ENCODE measurements at places on chromosomes 1 and 21. TPM values are rescaled to one million over a fixed set of nuclear protein-coding genes. Genes with fewer than 3 reads are reported as not detected.

GRCh38 chr1:40404670-40405462 is 31.3 kb downstream of the SMAP2 start:
- peak; percentile 50 for DNase-seq

DNA sequence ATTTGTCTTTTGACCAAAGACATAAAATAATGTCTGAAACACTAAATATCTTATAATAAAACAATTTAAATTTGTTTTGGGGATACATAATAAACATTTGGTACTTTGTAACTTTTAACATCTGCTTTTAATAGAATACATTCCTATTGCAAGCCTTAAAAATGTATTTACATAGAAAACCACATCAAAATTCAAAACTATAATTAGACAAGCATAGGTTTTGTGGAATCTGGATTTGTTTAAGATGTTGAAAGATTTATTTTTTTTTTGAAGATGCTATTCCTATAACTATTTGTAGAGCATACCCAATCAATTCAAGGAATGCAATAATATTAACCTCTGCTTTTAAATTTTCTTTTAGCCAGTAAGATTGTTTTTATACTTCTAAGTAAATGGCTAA is 125.7 kb downstream of the FMN2 start:
- DNase-seq, result no peak

DNA sequence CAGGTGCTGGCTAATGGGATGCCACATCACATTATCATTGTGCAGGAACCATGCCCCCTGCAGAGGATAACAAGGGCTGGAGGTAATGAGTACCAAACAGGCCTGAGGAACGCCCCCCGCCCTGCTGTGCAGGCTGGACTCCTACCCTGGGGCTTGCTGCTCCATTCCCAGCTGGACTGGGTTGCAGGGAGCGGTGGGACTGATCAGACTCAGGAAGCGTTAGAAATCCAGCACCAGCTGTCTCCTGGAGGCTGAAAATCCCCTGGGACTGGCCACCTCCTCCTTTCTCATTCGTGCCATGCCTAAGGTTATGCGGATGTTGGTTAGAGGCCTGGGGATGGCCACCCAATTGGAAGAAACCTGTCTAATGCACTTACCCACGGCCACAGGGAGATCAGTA is 36.9 kb upstream of the POU3F1 start:
- DNase-seq, result no peak

DNA sequence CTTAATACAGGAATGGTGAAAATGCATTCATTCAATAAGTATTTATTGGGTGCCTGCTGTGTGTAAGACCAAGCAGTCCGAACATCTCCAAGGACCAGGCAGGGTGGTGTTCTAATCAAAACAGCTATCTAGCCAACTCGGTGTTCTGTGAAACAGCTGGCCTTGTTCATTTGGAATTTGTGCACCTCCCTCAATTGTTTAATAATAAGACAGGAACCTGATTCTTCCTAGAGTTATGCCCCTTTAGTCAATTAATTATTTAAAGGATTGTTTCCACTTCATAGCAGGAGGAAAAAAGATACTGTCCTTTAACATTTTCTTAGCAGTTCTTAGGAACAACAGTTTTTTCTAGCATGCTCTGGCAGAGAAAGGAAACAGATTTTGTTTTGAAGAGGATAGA is 30.4 kb downstream of the S100A10 start:
- DNase-seq, result no peak

The RYR2 gene
- not detected for total RNA-seq

- no peak for DNase-seq
Observed at GRCh38 chr1:219659005-219659600, 46.2 kb upstream of the ZC3H11B start.

- DNase-seq, result no peak
Observed at GRCh38 chr1:216310776-216311175, 112.5 kb downstream of the USH2A start.

- DNase-seq, result no peak
Observed at GRCh38 chr1:1842360-1843146, 48.3 kb downstream of the GNB1 start.

DNA sequence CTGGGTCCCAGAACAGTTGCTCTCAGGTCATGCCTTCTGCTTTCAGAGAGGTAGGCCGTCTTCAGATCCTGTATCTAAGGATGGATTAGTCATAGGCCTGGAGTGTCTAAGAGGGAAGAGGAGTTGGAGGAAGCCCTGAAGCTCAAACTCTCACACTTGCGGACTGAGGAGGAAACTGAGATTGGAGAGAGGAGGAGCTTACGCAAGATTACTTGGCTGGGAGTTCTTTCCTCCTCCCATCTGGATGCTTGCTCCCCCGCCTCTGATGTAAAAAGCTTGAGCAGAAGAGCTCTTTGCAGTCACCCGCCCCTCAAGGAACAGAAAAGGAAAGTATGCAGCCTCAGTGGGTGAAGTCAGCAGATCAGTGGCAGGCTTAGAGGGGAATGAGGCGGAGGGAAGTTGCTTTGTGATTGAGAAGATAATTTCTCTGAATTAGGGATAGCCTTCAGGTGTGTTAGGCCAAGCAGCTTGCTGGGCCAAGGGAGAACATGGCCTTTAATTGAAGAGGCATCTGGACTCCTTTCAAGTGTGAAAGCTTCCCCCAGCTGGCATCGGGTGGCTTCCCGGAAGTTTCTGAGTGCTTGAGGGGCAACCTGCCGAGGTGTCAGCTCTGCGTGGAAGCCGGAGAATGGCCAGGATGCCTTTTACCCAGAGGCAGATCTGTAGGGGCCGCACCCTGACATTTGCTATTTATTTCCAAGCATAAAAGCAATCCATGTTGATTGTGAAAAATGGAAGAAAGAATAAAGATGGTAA is 6.6 kb downstream of the ADORA1 start:
- peak; percentile 27 for DNase-seq

- DNase-seq, result no peak
Observed at GRCh38 chr1:84277343-84278059, 24.0 kb upstream of the SAMD13 start.

DNA sequence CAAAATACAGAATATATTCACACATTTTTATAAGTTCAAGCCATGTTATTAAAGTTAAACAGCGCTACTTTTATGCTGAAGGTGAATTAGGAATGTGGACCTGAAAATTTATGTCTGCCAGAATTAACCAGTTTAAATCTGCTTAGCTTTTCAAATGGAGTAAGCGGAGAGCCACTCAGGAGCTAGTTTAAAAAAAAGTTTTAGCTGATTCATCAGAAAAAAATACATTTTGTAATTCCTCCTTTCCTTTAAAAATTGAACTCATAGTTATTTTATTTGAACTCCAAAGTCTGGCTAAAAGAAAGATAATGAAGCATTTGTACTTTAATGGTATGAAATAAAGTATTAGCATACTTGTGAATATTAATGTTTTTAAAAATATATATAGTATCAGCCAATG is 21.2 kb downstream of the C21orf91 start:
- DNase-seq, result no peak

DNA sequence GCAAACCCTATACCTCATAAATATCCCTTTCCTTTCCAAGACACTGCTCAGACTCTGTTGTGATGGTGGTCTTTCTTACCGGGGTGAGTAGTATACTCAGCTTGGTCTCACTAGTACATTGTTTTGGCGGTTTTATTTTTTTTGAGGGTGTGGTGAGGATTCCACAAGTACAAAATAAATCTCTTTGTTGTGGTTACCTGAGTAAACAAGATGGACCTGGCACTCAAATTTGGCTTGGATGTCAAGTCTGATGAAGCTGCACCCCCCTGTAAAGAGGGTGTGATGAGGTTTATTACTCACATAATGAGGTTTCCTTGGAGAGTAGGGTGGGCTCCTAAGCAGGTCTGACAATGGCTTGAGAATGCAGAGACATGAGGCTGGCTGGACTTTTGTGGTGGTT is 68.2 kb upstream of the KCNJ6 start:
- DNase-seq, result no peak

DNA sequence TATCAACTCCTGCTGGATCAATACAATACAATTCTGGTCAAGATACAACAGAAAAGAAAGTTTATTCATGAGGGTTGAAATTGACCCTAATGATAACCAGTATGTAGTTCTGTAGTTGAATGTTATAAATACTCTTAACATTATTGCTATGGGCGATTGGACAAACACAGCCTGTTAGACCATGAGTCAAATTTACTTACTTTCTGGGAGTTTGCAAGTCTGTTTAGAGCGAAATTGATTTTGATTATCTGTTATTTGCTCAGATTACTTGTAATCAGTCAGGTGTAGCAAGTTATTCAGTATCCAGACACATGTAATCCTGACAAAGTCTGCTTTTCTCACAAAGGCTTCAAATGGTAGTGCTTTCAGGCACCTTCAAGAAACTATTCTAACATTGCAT is 216.6 kb upstream of the B3GALT2 start:
- DNase-seq, result no peak

The PAPPA2 gene
- total RNA-seq, result 5.8 TPM

GRCh38 chr1:53585129-53585528 is 125.9 kb downstream of the DMRTB1 start:
- DNase-seq, result no peak

The RHOC gene
- total RNA-seq, result 325 TPM

The PLPPR5 gene
- total RNA-seq, result not detected

The DNAJC28 gene
- total RNA-seq, result 4.0 TPM

DNA sequence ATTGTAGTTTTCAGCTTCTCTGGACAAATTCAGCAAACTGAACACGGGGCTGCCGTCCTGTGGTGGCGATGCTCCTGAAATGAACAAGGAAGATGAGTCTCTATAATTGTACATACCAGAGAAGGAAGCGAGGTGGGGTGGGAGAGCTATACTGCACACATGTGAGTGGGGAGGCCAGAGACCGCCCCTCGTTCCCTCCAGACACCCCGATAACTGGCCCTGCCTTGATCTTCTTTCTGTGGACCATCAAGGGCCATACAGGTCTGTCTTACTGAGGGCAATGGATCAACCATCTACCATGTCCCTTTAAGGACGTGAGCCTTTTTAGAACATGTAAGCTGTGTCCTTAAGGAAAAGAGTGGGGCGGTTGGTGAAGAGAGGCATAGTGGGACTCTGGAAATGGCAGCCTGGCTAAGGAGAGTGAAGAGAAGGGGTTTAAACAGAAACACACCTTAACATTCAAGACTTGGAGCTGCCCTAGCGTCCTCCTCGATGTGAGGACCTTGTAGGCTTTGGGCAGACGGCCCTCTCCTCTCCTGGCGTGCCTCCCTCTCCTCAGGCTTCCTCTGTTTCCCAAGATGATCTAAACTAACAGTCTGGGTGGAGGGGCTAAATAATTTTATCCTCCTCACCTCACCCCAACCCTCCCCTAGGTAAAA is 5.8 kb downstream of the PLEKHO1 start:
- DNase-seq, result no peak

The WDR64 gene
- total RNA-seq, result not detected

The IGSF9 gene
- under 0.01 TPM for total RNA-seq

DNA sequence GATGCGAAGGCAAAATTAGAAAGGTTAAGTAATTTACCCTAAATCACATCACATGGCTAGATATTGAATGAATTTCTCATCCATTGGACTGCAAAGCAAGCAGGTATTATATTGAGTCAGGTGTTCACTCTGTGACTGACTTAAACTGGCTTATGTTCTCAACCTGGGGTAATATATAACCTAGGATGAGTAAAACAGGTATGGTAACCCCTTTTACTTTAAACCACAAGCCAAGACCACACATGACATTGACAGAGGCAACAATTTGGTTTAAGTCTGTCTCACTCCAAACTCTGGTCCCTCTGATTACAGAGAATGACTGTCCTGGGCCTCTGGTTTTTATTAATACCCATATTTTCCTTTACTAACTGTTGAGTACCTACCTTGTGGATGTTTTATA is 33.3 kb downstream of the MAEL start:
- no peak for DNase-seq

The AZIN2 gene
- total RNA-seq, result 18.8 TPM

- DNase-seq, result no peak
Observed at GRCh38 chr1:115705963-115706362, 62.6 kb downstream of the CASQ2 start.

- peak; percentile 71 for DNase-seq
Observed at GRCh38 chr1:22932803-22933470, 39.7 kb downstream of the LACTBL1 start.

DNA sequence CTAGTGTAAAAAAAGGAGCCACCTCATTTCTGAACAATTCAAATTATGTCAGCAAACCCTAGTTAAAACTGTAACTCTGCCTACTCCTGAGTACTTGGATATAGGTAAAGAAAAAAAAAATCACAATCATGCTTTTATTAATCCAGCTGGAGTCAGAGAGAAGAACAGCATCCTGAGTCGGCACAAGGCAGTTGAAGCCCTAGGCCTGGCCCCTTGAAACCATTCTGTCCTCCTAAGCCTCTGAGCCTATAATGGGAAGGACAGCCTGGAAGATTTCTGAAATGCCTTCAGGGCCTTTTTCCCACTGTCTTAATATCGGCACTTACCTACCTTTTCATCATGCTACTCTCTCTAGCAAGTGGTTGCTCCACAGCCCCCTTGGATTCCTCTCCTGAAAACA is 32.5 kb downstream of the CDC42BPA start:
- no peak for DNase-seq

DNA sequence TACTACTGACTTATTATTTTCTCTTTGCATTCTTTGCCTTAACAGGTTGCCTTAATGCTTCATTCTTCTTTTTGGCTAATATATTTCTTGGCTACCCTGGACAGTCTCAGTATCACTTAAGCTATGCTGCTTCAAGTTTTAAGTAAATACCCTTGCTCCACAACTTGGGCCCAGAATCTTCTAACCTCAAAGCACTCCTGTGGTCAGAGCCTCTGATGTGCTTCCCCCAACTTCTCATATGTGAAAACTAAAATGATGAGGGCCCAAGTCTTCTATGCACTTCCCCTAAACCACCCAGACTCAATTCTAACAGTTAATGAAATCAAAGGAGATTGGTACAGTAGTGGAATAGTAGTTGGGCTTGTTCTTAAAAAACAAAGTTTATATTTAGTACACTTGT is 314.1 kb downstream of the PLPP3 start:
- no peak for DNase-seq

The TNNI3K gene
- 0.72 TPM for total RNA-seq

DNA sequence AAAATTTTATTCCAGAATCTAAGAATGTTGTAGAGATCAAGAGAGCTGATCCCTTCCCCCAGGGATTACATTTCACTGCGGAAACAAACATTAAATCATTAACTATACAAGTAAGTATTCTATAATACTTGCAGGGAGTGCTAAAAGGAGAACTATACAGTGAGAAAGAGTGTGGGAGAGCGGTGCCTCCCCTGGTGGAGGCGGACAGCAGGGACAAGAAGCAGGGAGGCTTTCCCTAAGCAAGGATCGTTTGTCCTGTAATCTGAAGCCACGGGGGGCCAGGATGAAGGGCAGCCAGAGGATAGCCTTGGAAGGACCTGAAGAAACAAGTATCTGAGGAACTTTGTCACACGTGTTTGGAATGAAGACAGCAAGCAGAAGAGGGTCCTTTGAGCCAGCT is 40.1 kb downstream of the SLC9C2 start:
- DNase-seq, result no peak

DNA sequence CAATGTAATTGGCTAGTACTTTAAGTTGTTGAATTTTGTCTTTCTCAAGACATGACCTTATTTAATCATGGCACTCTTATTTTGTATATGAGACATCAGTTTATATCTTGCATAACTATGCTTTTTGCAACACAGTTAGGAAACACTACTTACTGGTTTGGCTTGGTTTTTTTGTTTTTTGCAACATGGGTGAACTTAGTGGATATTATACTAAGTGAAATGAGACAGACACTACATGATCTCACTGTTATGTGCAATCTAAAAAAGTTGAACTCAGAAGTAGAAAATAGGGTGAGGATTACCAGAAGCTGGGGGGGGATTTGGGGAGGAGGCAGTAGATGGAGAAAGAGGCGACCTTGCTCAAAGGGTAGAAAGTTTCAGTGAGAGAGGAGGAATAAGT is 132.1 kb downstream of the PLA2G4A start:
- DNase-seq, result no peak

Measured in osteoblast (primary cell).